AG09319 (cell line): ENCODE measurements at places on chromosomes 5 and 9.

- DNase-seq, result no peak
Measured at GRCh38 chr5:141846031-141846430, 32.2 kb downstream of the PCDH1 start.

- no peak for DNase-seq
Measured at GRCh38 chr9:38526591-38526990, 93.8 kb downstream of the ANKRD18A start.

DNA sequence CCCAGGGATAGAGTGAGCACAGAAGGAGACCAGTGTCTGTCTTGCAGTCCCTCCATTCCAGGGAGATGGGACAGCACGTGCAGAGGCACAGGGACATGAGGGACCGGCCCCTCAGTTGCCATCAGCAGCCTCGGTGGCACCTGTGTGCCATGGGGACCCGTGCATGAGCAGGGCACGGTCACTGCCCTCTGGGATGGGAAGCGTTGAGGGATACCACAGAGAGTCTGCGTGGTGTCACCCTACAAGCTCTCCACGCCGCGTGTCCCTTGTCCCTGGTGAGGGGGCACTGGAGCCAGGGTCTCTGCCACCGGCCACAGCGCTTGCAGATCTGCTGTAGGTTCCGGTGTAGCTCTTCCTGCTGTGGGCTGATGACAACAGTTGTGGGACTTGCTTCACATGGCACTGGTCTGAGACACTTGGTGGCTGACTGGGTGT lies 108.1 kb downstream of the CACNA1B start:
- no peak for DNase-seq

- DNase-seq, result no peak
Measured at GRCh38 chr5:146069780-146070099, 35.6 kb downstream of the PLAC8L1 start.

DNA sequence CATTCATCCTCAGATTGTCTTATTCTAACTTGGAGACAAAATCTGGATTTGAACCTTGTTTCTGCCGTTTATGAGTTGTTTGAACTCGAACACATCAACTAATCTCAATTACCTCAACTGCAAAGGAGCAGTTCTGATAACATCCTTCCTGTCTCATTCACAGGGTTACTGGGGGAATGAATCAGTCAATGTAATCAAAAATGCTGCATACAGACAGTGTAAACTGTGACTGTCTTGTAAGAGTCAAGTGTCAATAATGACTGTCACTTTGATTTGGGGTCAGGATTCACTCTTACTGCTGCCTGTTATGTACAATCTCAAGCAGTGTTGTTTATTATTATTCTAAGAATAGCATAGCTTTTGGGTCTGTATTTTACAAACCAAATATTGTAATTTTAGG lies 273.8 kb downstream of the DOCK8 start:
- DNase-seq, result no peak
